ENCODE measurements at places on chromosomes 2 and 18.

DNA sequence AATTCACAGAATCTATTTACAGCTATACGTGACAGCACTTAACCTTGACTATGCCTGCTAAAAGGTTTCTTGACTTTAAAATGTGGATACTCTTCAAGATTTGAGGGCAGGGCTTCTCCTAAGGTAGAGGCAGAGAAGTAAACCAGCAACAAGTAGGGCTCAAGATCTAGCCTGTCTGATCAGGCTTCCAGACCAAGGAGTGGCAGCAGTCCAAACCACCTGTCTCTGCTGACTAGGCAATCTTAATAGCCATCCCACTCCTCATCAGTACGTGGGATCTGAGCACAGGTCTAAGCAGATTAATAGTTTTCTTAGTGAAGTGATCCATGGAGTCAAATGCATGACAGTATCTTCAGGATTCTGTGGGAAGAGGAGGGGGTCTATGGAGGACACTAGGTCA is 100.4 kb downstream of the GPD2 start:
- DNase-seq = no peak

- peak; percentile 70 for DNase-seq
These were observed 401.4 kb downstream of the NBAS start for GRCh38 chr2:15159751-15160177.

- DNase-seq = peak; percentile 91
These were observed 31.7 kb downstream of the UBE2F start for GRCh38 chr2:237998530-237998929.

GRCh38 chr2:231321556-231322334 is 73.8 kb upstream of the B3GNT7 start:
- DNase-seq = no peak

DNA sequence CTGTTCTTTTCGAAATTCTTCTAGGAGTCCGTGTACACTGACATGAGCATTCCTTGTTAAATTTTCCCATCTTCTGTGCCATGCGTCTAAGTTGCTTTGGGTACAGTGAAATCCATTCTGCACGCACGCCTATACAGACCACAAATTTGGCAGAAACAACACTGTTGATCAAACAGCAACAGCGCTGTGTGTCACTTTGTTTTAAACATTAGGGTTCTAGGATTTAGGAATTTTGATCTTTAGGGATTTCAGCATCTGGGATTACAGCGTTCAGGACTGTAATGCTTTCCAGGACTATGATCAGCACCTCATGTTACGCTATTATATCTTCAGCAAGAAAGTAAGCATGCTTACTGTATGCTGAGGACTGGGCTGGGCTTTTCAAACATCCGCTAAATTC is 47.1 kb upstream of the FHL2 start:
- DNase-seq = no peak

GRCh38 chr2:72292433-72292832 is 144.8 kb upstream of the CYP26B1 start:
- DNase-seq = peak; percentile 57

DNA sequence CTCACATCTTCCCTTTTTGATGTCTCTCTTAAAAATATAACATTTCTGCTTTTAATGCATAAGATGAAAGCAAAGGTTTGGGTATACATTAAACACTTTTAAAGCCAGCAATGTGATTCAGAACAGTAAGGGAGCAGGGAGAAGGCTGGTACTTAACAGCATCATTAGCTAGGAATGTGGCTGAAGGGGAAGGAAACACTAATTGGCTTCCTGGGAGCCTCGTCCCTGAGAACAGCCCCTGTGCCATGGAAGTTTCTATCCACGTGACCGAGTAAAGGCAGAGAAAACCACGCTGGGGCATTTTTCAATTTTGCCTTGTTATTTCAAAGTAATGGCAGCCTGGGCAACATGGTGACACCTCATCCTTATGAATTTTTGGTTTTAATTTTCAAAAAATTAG is 109.2 kb upstream of the GPC1 start:
- peak; percentile 10 for DNase-seq

DNA sequence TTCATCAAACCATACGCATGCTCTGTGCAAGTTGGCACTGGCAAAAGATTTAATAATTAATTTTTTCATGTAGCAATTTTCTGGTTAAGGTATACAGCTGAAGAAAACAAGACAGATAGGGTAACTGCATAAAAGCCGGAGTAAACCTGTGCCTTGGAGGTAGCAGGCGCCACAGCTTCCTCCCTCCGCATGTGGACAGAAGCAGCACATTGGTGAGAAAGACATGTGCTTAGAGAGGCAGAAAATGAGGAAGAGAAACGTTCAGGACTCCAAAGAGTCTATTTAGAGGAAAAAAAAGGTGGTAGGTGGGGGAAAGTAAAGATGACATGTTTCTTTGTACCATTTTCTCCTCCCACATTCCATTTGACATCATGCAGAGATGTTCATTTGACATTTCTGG is 9.3 kb downstream of the ST6GAL2 start:
- DNase-seq = no peak

Measured in amniotic epithelial cell (primary cell).